ENCODE measurements at places on chromosomes 5 and 9.

DNA sequence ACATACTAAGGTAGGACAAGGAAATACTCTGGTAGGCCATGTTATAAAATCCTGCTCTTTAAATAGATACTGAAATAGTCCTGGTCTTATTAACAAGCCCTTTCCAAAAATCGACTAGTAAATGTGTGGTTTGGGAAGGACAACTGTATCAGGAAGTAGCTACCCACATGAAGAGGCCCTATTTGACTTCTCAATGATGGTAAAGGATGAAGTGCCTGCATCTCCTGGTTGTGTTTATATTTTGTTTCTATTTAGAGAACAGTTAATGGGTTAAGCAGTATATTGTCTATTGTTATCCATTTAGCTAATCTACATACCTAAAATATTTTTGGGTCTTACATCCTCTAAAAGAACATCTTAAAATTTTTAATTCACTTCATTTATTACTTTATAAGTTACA is 12.5 kb downstream of the GDF9 start:
- DNase-seq = no peak

- DNase-seq = no peak
Measured at GRCh38 chr9:122463828-122464632, 13.7 kb downstream of the OR1J1 start.

- no peak for DNase-seq
Measured at GRCh38 chr5:138975098-138975847, 100.1 kb upstream of the LRRTM2 start.

GRCh38 chr5:98458004-98458403 is 315.5 kb upstream of the RGMB start:
- no peak for DNase-seq

DNA sequence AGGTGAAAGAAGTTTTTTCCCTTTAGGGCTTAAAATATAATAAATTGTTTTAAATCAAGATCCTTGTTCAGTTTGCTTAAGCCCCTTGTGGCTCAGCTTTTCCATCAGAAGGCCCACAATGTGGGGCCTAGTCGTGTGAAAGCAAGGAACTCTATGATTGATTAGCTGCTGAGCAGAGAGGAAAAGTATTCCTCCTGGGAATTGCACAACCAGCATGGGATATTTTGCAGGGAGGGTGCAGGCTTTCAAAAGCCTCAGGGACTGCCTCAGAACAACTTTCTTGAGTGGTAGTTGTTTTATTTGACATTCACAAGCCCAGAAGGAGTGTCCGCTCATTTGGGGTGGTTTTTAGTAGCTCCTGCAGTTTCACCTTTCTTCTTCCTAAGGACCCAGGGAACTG is 19.8 kb downstream of the TTC23L start:
- DNase-seq = no peak

DNA sequence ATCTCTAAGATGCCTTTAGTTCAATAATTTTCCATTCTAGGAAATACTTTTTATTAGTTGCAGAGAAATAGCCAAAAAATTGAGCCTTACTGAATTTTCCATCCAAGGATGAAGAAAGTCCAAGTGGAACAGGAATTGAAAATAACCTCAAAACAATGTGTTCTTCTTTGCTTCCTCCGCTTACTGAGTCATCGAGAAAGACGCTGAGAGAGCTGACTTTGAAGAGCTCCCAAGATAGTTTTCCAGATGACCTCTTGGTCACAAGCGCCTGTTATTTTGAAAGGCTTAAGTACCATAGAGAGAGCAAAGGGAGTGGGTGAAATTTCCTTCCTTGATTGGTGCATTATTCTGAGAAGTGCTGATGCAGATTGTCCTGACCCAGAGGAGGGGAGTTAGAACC is 253.5 kb upstream of the ATP10B start:
- no peak for DNase-seq

DNA sequence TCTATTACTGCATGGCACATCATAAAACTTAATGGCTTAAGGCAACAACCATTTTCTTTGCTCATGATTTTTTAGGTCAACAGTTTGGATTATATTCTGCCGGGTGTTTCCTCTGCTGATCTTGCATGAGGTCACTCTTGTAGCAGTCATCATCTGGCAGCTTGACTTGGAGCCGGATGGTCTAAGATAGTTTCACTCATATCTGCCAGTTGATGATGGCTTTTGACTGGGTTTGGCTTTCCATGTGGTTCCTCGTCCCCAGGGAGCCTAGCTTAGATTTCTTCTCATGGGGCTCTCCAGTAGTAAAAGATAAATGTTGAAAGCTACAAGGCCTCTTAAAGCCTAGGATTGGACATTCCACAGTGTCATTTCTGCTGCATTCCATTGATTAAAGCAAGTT is 27.4 kb downstream of the LNPEP start:
- no peak for DNase-seq

GRCh38 chr5:69526660-69527059 is 33.3 kb upstream of the GTF2H2C start:
- DNase-seq = no peak

DNA sequence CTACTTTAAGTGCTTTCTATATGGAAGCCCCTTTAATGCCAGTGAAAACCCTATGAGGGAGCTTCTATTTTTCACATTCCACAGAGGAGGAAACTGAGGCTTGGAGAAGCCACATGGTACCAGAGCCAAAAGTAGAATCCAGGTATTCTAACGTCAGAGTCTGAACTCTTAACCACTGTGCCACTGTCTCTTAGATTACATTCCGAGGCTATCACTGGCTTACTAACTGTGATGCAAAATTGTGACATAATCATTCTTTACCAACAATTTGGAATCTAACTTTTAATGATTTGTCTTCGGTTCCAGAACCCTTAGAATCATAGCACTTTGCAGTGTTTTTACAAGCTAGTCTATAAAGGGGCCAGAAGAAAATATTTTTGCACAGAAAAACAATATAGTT is 59.2 kb downstream of the SLC1A3 start:
- no peak for DNase-seq

GRCh38 chr9:13963005-13963653 is 350.8 kb downstream of the NFIB start:
- DNase-seq = no peak

DNA sequence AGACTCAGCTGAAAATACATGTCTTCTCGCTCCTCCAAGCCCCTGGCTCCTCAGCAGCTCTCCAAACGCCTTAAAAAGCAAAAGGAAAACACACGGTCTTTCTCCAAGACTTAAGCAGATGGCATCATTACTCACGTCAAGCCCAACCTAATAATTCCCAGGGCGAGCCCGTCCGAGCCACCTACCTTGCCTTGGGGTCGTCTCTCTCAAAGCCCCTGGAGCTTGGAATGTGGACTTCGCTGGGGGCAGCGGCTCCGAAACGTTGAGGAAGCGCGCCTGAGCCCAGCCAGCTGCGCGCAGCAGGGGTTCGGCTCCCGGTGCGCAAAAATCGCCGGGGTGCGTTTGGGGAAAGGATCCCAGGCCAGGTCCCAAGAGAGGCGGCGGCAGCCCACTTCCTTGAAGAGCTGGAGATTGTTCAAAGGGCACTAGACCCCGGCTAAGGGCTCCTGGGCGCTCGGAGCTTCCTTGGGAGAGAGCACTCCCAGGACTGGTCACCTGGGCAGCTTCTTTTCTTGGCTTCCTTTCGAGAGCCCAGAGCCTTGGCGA is 395 bp downstream of the DRD1 start:
- no peak for DNase-seq

DNA sequence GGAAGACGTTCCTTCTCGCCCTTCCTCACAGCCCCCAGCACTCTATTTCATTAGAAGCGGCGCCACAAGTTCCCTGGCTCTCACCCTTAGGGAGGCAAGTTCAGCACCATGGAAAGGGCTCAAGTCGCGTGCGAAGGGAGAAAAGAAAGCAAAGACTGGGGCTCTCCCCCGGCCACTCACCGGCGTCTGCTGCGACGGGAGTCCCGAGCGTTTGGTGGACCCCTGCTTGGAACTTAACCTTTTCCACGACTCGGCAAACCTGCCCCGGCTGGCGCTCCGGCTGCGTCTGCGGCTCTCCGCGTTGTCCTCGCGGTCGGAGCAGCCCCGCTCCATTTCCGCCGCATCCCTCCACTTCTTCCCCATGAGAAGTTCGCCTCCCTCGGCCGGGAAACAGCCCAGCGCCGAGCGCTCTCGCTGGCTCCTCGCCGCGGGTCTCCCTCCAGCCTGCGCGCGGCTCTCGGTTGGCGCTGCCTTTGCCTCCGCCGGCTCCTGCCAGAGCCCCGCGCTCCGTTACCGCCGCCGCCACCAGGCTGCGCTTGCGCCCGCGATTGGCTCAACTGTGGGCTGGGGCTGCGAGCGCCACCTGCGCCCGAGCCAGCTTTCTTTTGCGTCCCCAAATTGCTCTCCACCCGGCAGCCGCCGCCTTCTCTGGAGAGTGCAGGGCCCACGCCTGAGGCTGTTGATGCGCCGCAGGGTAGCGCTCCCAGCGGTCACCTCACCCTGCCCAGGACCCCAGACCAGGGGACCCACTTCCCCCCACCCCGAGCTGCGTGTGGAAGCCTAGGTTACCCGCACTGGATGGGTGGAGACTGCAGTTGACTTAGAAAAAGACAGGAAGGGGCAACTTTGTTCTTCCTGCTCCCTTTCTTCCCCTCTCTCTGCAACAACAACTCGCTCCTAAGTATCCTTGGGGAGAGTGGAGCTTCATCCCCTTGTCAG is 321.6 kb downstream of the CEMIP2 start:
- DNase-seq = no peak

- DNase-seq = no peak
Measured at GRCh38 chr9:125969868-125970267, 222.7 kb downstream of the PBX3 start.

GRCh38 chr5:160280384-160281095 is 31.8 kb downstream of the CCNJL start:
- DNase-seq = no peak

- no peak for DNase-seq
Measured at GRCh38 chr9:28134446-28134976, 561.2 kb upstream of the C9orf72 start.

DNA sequence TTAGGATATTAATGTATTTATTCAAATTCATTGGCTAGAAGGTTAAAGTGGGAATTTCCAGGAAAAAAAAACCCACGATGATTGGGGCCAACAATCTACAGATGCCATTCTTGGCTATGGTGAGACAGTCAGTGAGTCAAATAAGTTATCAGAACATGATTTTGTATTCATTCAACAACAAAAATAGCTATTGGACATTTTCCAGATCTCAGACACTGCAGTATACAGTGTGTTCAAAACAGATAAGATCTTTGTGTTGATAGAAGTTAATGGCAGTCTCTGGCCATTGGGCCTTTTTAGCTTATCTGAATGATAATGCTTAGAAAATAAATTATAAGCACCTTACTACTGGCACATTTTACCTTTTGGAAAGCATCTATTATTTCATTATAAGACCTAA is 547.7 kb downstream of the MAT2B start:
- DNase-seq = no peak

DNA sequence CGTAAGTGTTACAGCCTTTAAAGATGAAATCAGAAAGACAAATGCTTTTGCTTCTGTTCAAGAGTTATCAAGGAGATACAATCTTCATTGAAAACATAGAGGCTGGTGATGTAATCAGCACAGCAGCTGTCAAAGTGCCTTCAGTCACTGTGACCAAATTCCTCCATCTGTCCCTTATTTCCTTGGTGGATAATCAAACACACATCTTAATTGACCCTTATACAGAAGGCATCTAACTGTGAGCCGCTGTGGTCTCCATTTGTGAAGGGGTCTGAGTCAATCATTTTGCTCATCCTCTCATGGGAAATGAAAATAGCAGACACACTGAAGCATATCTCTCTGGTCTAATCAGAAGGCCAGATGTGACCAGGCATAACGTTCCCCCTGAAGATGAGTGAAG is 130.1 kb upstream of the TLR4 start:
- DNase-seq = no peak

- DNase-seq = no peak
Measured at GRCh38 chr5:112084149-112084548, 327.2 kb upstream of the NREP start.

- no peak for DNase-seq
Measured at GRCh38 chr5:180853121-180853847, 7.8 kb downstream of the ZFP62 start.

- DNase-seq = no peak
Measured at GRCh38 chr5:87781976-87782375, 369.2 kb upstream of the CCNH start.

DNA sequence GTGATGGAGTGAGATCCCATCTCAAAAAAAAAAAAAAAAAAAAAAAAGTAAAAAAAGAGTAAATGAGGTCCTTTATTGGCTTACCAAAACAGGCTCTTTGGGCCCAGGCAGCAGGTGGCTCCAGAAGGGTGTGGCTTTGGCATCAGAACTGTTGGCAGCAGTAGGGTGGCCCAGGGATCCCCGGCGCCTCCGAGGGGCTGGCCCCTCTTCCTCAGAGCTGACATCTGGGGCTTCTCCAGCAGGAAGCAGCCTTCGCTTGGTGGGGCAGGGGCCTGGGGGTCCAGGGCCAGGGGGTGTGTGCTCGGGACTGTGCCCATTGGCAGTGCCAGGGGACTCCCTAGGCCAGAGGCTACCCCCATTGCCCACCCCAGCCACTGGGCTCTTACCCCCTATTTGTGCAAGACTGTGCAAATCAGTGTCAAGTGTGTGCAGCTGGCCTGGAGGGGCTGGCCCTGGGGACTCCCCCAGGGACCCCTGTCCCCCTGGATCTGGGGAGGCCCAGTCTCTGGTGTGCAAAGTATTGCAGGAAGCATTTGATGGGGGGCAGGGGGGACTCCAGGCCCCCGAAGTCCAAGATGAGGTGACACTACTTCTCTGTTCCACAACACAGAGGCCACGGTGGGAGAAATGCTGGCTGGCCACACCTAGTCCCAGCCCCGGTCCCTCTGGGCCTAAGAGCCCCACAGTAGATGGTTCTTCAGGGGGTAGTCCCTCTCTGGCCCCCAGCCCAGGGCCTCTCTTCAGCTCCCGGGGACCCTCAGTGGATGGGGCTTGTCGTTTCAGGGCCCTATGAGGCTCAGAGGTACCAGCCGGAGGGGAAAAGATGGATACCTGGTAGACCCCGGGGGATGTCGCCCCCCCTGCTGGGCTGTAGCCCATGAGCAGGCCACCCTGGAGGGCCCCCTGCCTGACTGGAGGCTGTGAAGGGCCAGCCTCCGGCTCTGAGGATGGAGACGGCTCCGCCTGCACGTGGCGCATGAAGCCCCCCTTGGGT is 4.7 kb upstream of the STOML2 start:
- DNase-seq = no peak

DNA sequence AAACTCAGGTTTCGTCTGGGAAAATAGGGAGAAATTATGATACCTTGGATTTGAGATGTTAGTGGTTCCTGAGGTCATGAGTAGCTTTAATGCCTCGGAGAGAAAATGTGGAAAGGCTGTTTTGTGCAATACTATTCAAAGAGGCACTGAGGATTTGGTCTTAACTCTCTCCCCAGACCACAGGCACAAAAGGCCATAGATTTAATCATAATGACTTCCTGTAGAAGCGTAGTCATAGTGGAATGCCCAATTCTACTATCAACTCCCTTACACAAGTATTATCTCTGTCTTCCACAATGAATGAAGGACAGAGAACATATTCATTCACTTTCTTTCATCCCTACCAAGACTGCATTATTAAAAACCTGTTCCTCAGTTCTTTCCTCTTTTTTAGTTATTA is 153.0 kb upstream of the FTMT start:
- no peak for DNase-seq

Measured in T-helper 22 cell (primary cell).